NCI-H1417 (cell line): ENCODE measurements at places on chromosomes 6 and 20.
A peak's percentile ranks its signal among the peaks of the same experiment; 100 is the strongest.

DNA sequence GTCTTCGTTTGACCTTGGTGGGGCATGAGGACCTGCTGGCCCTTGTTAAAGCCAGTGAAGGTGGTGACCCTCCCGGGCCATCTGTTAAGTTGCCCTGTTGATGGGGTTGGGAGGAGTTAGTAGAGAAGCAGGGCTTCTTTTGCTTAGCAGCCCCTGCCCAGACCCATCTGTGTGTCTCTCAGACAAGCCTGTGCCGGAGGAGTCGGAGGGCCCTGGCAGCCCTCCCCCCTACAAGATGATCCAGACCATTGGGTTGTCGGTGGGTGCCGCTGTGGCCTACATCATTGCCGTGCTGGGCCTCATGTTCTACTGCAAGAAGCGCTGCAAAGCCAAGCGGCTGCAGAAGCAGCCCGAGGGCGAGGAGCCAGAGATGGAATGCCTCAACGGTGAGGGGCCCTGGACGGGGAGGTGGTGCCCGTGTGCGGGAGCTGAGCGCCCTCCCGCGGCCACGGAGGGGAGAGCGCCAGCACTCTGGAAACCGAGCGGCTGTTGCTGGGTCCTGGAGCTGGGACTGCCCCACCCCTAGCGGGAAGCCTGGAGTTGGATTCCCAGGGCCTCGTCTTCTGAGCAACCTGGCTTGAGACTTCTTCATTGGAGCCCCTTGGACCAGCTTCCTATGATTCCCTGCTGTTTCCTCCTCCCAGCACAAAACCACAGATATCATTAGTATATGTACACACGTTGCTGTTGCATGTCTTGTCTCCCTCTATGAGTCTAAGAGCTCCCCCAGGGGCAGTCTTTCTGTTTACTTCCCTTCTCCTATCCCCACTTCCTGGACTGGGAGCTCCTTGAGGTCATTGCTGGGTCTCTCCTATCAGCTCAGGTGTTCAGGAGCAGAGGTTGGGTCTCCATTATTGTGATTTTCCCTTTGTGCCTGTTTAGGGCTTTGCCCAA is 27.6 kb upstream of the SRF start:
- DNase-seq, result peak; percentile 63

DNA sequence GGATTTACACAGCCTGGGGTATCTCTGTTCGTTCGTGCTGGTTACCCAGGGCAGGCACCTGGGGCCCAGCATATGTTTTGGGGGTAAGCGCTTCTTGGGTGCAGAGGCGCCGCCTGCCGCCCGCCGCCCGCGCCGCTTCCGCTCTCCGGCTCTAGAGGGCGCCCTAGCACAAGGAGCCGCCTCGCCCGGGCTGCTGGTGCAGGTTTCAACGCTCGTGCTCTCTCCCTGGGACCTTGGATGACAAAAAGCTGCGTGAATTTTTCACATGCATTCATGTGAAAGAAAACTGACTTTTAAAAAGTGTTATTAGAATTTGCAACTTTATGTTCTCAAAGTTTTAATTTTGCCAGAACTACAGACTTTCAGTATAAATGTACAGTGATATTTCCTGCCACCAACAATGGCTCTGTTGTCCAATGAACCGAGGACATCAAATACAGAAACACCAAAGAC is 32.5 kb downstream of the PRR18 start:
- peak; percentile 45 for DNase-seq

DNA sequence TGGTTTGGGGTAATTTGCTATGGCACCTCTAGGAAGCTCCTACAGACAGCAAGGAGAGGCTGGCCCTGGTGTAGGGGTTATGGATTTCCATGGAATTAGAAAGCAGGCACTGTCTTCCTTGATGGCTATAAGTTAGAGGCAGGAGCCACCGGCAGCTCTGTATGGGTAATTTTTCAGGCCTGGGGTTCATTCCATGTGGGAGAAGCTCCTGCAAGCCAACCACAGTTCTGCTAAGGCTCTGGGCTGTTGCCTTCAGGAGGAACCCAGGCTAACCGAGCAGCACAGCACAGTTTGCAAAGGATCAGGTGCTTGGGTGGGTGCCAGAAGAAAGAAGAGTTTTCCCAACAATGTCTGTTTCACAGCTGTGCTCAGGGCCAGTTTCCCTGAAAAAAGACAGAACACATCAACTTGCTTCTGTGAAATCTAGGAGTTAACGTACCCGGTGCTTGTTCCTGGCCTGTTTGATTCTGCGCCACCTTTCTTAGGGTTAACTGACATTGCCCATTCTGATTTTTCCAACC is 162.8 kb upstream of the MYLIP start:
- DNase-seq, result no peak

DNA sequence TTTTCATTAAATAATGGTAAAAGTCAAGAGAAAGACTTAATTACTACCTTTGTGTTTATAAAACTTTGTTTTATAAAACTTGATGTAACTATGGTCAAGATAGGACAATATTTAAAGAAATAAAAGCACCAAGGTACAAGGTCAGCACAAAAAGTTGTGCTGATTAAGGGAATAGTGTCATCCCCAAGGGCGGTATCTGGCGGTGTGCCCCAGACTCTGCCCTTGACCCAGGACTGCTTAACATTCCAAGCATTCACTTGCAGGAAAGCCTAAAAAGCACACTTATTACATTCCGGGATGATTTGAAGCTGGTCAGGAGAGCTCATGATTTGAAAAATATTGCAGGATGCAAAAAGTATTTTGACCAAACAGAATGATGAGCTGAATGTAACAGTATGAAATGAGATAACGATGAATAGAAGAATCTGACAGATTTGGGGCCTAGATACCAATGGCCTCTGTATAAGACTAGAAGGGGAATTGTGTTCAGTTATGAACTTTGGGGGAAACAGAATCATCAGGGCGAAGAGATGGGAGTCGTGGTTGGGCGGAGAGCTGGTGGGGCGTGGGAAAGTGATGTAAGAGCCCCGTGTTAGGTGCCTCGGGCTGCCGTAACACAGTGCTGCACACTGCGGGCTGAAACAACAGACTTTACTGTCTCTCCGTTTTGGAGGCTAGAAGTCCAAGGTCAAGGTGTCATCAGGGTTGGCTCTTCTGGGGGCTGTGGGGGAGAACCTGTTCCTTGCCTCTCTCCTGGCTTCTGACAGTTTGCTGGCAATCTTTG is 77.2 kb downstream of the CDC5L start:
- no peak for DNase-seq

GRCh38 chr6:37209461-37210205 is 39.7 kb downstream of the PIM1 start:
- no peak for DNase-seq

- peak; percentile 38 for DNase-seq
Measured at GRCh38 chr6:87879132-87879861, 168.3 kb upstream of the SPACA1 start.

GRCh38 chr6:143607974-143608373 is 69.8 kb upstream of the PHACTR2 start:
- no peak for DNase-seq

DNA sequence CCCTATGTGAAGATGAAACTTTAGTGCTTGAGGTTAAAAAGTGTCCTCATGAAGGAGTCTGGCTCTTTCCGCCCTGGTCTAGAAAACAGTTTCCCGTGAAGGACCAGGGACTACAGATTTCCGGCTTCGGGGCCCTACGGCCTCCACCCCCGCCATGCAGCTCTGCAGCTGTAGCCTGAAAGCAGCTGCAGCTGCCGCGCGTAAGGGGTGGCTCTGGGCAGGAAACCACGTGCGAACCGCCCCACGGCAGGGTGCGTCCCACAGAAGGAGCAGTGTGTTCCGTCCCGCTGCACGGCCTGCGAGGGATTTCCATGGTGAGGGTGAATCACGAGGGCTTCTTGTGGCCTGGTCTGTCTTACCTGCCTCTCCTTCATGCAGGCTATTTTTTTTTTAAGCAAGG is 117.0 kb downstream of the ERMARD start:
- DNase-seq, result no peak

DNA sequence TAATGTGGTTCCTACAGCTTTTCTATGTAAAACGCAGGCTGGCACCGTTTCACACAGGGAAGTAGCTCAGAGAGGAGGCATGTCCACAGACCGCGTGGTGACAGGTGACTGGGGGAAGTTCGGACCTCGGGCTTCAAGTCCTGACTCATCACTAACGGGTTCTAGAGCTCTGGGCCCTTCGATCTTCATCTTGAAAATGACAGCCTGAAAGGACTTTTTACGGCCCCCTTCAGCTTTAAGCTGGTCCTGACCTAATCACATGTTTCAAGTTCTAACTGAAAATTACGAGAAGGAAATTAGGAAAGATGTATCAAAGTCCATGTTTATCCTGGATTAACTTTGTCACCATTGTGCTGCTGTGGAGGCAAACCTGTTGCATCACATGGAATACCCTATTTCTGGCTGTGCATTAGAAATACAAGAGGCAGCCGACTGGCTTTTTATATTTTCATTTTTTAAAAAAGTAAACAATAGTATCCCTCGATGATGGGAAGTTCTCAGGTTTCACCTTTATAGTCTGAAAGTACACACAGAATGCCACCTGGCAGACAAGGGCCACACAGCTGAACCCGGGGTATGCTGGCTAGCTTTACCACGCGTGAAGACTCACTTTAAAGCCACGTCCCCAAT is 2.0 kb downstream of the MAN1A1 start:
- DNase-seq, result peak; percentile 7

DNA sequence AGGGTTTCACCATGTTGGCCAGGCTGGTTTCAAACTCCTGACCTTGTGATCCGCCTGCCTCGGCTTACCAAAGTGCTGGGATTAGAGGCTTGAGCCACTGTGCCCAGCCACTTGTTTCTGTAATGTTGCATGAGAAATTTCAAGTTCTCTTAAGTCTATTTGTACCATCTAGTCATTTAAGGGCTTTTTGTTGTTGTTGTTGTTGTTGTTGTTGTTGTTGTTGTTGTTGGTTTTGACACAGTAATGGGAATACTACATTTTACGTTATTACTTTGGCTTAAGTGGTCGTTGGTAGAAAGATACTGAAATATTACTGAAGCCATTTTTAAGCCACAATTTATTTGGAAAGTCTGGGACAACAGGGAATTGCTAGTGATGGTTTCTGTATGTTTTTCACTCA is 52.0 kb downstream of the CSE1L start:
- no peak for DNase-seq
